NCI-H69 (cell line): ENCODE measurements at places on chromosomes 4 and X.

DNA sequence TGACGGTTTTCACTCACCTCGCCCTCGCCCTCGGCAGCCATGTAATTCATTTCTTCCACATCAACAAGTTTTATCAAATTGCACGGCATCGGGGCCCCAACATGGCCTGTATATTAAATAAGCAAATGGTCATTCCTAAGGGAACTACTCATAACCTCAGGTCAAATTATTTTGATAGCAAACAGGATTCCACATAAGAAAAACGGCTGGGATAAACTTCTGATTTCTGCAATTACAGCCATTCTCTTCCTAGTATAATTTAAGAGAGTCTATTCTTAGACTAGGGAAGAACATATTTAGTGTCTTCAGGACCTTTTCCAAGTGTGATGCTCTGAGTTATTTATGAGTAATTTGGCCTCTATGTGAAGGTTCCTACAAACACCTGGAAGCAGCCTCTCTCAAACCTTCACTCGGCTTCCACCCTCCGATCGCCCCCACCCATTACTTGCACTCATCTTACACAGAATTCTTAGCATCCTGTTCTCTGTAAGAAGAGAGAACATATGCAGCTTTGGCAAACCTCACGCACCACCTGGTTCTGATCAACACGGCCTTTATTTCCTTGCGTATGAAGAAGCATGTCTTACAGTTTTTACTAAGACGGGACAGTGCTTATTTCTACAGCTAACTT is 29.4 kb upstream of the CENPU start:
- DNase-seq = no peak

- no peak for DNase-seq
Observed at GRCh38 chr4:121792966-121793365, 8.2 kb upstream of the EXOSC9 start.

- DNase-seq = no peak
Observed at GRCh38 chr4:113513382-113513781, 248.2 kb downstream of the CAMK2D start.

DNA sequence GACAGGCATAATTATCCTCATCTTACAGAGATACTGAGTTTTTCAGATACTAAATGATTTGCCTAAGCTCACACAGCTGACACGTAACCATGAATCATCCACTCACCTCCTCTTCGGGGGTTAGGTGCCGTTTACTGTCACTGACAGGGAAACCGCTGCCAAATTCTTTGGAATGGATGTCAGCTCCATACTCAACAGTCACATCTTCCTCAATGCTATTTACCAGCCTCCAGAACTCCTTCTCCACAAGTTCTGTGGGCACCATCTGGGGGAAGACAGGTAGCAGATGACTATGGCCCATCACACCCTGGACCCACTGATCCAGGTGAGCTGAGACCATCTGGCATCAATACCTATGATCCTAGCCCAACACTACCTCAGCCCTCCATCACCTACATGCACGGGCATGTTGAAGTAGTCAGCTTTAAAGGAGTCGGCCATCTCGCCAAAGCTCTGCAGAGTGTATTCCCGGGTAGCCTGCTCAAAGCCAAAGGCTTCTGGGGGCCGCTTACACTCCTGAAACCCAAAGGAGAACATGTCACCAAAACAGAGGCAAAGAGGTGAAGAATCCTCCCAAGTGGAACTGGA is 13.5 kb downstream of the KDM5C start:
- DNase-seq = no peak

GRCh38 chr4:105657117-105657765 is 51.2 kb downstream of the INTS12 start:
- peak; percentile 43 for DNase-seq

DNA sequence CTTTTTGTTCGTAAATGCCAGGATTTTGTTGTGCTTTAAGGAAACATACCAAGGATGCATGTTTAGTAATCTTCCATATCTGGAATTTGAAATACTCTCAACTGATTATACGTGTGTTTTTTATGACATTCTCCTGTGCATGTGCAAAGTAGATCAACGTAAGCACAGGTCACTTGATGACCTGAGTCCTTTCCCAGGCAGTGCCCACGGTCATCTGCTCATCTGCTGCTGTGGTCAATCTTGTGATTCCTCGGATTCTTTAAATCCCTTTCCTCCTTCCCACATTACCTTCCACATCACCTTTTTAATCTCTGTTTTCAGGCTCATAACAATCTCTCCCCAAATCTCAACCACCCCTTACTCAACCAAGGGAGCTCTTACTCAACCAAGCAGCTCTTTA is 104.1 kb downstream of the RASL11B start:
- no peak for DNase-seq

GRCh38 chrX:115960440-115961084 is 210.0 kb upstream of the AGTR2 start:
- peak; percentile 52 for DNase-seq

DNA sequence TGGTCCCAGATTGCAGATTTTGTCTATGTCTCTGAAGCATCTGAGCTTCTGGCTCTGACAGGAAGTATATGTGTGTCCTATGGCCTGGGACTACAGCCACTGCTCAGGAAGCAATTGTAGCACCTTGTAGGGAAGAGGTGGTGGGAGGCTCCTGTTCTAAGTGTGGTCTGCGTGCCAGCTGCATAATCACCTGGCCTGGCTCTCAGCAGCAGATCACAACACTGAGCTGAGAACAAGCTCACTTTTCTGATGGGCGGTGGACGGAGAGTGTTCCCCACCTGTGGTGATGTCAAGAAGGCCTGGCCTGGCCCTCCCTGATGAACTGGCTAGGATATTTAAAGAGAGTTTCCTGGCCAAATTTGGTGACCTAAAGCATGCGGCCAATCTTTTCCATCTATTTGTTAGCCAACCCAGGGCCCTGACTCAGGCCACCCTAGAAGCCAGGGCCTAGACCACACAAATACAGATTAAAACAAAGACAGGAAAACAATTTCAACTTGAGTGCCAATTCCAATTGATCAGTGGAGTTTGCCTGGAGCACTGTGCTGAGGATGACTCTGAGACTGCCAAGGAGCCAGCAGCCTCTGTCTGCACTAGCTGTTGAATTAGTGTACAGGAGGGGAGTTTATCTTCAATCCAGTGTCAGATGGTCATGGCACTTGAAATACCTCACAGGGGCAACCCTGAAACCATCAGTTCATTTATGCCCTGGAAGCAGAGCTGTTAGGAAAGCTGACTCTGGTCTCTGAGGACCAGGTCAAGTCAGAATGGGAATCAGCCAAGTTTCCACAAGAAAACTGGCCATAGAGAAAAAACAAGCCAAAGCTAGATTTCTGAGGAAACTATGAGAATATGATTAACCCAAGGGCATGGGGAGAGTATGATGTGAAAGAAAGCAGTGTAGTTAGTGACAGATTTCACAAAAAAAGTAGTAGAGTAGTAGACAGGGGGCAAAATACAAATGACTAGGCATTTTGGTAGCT is 47.4 kb downstream of the PRDM5 start:
- DNase-seq = no peak

- DNase-seq = no peak
Observed at GRCh38 chr4:188275686-188276085, 136.4 kb downstream of the TRIML1 start.

GRCh38 chr4:1511441-1512041 is 105.3 kb upstream of the NKX1-1 start:
- DNase-seq = no peak

DNA sequence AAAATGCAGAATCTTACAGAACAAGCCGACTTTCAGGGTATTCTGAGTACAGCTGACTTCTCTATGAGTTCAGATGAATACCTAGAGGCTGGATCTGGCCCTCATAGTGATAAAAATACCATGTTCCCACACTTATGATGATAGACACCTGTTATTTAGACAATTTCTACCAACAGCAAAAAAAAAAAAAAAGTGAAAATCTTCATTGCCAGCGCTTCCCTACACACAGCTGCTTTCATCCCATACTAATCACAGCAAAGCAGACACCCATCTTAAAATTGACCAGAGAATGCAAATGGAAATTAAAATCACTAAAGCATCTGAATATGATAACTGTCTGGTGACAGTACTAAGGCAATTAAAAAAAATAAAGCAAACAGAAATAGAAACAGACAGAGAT is 132.1 kb upstream of the ADGRL3 start:
- DNase-seq = no peak

DNA sequence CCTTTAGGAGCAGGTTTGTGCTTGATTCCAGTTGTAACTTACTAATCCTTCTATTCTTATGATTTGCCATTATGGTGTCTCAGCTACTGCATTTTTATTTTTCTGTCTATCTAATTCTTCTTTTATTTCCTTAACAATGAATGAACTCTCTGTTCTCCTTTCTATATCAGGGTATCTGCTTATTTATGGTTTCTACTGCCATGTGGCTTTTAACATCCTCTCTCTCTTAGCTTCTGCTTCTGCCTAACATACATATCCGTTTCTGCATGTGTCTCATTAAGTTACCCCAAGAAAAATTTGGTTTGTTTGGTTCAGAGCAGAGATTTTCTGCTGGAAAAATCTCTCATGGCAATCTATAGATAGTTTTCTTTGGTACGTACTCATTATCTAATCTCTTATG is 614.4 kb downstream of the RPA4 start:
- no peak for DNase-seq

DNA sequence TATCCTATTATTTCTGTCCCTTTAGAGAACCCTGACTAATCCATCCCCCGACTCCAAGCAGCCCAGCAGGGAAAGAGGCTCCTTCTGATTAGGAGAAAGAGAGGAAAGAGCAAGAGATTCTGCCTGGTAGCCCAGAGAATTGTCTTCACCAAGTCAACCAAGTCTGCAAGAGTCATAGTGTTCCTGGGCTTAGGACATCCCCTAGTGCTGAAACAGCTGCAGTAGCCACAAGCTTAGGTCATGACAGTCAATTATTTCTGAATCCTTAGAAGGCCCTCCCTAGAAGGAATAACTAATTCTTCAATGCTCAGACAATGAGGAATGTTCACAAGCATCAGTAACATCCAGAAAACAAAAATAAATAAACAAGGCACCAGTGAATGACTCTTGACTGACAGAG is 480.3 kb upstream of the GRIA3 start:
- no peak for DNase-seq

GRCh38 chrX:70916754-70917153 is 8.2 kb upstream of the TEX11 start:
- DNase-seq = no peak

DNA sequence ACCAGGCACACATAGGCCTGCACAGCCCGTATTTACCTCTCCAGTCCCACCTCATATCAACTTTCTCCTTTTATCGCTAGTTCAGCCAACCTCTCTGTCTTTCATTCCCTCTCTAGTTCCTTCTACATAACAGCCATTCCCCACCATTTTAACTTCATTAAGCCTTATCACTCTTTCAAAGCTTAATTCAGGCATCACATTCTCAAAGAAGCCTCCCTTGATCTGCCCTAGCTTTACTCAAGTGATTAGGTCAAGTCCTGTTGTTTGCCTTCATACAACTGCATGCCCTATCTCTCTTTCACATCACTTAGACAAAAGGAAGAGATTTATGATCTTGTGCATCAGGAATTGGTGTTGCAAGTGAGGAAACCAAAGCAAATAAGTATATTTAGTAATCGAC is 74.2 kb downstream of the ALPK1 start:
- peak; percentile 6 for DNase-seq
